CD4-positive, alpha-beta T cell treated with Interleukin-4 for 4 hours (primary cell): ENCODE measurements at places on chromosomes 1 and 21.

DNA sequence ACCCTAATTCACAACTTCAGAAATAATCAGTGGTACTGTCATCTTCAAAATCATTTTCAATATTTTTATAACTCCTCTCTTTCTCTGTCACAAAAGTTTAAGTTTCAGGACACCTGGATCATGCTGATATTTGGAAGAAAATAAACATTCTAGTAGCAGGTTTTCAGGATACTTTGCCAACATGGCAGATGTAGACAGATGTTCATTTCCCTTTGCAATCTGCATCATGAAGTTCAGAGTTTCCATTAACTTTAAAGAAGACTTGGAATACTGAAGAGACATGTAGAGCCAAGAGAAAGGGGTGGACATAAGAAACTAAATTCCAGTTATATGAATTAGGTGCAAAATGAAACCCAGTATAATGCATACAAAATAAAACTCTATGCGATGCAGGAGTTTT lies 218.1 kb downstream of the USH2A start:
- no peak for DNase-seq

GRCh38 chr1:28905921-28906666 lies 8.3 kb upstream of the EPB41 start:
- DNase-seq = no peak

DNA sequence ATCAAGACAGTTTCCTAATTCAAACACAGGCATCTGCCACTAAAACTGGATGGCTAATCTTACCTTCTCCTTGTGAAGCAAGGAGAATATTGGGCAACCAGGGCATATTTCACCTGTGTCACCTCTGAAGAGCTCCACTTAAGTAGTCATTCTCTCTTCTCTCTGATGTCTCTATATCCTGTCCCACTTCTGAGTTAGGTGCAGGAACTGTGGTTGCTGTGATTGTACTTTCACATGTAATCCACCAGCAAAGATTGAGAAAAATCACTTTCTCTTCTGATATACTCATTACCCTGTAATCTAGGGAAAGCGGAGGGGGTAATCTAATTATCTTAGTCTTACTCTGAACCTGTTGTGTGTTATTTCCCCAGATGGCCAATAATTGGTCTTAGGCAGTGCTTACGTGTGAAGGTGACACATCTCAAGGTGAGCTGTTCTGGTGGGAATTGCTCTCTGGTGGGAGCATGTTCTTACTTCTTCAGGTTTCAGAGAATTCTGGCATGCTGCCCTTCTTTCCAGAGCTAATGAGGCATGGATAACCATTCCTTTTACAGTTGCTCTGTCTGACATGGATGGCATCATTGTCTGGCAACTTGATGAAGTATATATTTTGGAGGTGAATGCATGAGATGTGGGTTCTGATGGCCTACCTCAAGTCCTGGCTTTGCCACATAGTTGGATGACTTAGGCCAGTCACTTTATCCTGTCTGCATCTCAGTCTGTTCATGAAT lies 12.0 kb downstream of the XCL2 start:
- DNase-seq = peak; percentile 64

DNA sequence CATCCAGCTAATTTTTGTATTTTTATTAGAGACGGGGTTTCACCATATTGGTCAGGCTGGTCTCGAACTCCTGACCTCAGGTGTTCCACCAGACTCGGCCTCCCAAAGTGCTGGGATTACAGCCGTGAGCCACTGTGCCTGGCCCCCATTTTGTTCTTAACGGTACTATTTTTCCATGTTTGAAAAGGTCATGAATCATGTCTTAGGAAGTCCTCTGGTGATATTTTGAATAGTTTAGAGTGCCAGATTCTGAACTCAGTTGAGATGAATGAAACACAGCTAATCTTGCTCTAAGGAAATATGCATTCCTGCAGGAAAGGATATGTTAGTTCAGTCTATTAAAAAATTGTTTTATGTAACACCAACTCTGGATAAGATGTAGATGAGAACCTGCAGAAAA lies 62.6 kb upstream of the ATP2B4 start:
- no peak for DNase-seq

DNA sequence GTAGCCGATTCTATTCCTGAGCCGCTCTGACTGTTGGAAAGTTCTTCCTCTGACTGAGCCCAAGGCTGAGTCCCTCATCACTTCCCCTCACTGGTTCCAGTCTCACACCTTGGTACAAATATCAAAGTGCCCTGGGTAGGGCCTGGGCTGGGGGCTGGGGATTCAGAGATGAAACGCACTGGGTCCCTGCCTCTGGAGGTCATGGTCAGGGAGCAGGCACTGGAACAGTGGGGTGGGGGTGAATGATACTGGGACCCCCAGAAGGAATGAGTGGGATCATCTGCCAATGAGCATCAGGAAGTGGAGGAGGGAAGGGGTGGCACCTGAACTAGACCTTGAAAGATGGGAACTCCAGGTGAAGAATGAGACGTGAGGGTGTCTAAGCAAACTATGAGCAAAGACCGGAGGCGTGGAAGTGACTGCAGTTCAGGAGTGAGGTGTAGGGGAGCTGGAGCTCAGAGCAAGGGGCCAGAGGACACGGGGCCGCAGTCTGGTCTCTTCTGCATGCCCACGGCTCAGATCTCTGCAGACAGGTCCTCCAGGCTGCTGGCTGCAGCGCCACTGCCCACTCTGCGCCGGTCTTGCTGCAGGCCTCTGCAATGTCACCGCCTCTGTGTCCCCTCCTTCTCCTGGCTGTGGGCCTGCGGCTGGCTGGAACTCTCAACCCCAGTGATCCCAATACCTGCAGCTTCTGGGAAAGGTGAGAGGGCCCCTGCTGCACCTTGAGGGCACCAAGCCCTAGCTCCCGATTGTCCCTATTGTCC lies 10.0 kb downstream of the PEAR1 start:
- DNase-seq = no peak

GRCh38 chr1:221891708-221892107 lies 149.8 kb upstream of the DUSP10 start:
- no peak for DNase-seq

DNA sequence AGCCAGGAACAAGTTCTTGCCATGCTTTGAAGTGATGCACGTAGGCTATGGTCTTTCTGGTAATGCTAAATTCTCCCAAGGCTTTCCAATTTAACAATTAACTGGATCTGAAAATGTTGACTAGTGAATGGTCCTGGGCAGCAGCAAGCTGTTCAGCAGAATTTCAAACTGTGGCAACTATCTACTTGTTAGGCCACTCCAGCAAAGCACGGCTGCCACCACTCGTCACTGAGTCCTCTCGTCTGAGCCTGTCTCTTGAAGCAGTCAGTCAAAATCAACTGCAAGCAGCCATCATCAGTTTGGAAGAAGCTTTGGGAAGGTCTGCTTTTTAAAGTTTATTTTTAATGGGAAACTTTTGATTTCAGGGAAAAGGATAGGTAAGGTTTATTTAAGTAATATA lies 6.1 kb downstream of the FLVCR1 start:
- DNase-seq = no peak

DNA sequence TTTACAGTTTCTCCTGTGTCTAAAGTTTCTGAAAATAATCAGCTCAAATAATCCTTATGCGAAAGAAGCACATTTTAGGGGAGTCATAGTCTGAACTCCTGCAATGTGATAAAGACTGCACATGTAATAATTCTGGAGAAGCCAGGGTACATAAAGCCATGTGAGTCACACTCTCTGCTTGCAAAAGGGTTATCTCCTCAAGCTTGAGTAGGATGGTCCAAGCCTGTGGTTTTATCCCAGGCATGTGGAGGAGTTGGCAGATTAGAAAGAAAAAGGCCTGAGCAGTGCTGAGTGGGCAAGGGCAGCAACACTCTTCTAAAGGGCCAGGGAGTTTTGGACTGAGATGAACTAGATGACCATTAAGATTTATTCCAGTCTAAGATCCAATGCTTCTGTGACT lies 220.4 kb downstream of the RHOU start:
- DNase-seq = no peak

DNA sequence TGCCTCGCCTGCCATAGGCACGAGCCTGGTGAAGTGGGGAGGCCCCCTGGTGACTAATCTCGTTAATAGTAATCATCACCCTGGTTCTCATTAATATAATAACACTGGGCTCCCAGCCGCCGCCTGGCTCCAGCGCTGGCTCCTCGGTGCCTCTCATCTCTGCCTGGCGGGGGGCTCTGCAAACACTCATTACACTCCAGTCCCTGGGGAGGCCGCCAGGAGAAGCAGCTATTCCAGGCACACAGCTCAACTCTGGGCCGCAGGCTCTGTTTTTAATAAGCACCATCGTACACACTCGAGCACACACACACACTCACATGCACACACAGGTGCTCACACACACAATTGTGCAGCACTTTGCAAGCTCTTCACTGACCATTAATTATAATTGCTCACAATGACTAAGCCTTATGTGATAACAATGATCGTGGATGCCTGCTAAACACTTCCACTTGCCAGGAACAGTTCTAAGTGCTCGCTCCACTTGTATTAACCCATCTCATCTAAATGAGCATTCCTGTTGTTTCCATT lies 52.2 kb downstream of the SDC3 start:
- DNase-seq = no peak

DNA sequence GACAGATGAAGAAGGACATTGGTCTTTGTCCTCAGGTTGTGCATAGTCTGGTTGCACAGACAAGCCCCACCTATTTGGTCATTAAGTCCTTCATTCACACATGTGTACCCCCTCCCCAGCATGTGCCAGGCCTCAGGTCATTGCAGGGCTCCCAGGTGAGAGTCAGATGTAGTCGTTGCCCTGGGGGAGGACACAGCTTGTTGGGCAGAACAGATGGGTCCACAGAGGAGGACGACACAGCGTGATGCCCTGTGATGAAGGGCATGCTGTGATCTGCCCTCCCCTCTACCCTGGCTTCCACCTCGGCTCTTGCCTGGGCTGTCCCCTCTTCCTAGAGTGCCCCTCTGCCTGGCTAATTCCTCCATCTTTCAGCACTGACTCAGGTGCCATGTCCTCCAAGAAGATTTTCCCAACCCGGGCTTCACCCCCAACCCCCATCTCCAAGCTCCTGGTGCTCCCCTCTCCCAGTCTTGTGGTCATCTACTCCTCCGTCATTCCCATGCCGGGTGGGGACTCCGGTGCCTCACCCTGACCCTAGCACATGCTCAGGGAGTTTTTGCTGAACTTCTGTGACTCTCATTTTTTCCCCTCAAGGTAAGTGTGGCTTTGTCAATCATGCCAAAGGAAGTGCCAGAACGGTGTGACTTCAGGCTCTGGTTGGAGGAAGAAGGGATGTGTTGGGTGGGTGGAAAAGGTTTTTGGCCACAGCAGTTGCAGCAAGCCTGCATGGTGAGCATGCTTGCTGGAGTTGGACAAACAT lies 220.5 kb downstream of the FOXD2 start:
- DNase-seq = no peak

DNA sequence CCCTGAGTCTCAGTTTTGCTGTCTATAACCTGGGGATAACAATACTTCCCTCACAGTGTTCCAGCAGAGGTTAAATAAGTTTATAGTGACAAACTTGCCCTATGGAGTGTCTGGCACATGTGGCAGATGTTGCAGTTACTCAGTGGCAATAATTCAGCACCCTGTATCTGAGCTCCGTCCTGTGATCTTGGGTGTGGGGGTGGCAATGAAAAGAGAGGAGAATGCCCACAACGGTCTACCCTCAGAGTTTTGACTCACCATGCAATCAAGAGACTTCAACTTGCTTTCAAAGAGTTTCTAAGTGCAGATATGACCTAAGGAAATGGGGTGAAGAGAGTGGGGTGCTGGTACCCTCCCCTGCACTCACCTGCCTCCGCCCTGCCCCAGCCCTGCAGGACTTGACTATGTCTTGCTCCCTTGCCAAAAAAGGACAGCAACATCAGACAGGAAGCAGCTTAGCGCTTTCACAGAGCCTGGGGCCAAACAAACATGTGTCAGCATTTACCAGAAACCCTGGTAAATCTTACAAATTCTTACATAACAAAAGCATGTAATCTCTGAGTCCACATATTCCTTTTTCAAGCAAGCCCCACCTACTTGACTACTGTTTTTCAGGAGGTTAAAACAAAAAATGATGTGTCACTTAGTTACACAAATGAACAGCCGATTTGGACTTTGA lies 185.1 kb upstream of the CAMK1G start:
- DNase-seq = no peak

GRCh38 chr21:32163386-32163785 lies 115.5 kb downstream of the MIS18A start:
- no peak for DNase-seq

DNA sequence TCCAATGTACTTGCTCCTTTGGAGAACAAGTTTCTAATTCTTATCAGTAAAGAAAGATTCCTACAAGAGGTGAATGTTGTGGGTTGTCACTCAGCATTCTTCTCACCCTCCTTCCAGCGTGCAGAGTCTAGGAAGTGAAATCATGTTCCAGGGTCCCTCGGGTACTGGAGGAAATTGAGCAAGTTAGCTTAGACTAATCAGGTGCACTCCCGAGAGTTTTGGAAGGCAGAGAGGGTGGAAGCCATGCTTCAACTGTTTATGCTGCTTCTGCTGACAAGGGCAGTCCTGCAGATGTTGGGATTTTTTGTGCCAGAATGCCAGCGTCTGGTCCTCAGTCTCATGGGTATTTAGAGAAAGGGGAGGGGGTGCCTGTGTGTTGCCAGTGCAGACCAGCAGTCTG lies 5.3 kb upstream of the C1orf115 start:
- DNase-seq = no peak

DNA sequence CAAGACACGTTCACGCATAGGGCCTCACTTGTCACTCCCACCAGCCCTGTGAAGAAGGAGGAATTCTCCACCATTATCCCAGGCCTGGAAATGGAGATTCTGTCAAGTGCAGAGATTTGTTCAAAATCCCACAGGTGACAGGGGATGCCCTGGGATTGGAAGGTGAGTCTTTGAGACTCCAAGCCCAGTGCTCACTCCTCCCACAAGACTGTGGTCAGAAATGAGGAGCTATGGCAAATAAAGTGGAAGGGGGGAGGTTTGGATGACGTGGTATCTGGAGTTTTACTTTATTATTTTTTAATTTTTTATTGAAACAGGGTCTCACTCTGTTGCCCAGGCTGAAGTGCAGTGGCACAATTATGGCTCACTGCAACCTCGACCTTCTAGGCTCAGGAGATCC lies 12.8 kb upstream of the FOXO6 start:
- no peak for DNase-seq

- peak; percentile 94 for DNase-seq
Measured at GRCh38 chr1:9717193-9718005, 65.9 kb downstream of the PIK3CD start.
